ENCODE measurements at places on chromosomes 7 and 10. TPM values are rescaled to one million over a fixed set of nuclear protein-coding genes. Genes with fewer than 3 reads are reported as not detected.

The FAM204A gene
- polyA plus RNA-seq: 78.9 TPM

The TRIM50 gene
- polyA plus RNA-seq: not detected

GRCh38 chr10:86857128-86857721 is 100.2 kb downstream of the MMRN2 start:
- no peak for DNase-seq

DNA sequence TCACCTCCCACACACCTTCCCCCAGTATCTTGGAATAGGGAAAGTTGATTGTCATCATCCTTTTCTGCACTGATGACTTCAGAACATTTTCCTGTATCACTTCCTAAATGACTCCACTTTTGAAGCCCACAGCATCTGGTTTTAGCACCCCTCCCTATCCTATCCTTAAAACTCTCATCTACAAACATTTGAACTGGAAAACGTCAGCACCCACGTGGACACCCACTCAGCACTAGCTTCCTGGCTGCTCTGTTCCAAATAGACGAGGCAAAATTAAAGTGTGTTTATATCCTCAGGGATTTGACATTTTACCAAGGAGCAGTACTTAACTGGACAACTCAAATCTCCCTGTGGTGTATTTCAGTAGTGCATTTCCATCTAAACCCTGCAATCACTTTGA is 73.9 kb downstream of the REEP3 start:
- DNase-seq: no peak

- no peak for DNase-seq
Measured at GRCh38 chr10:488933-489215, 200.6 kb downstream of the DIP2C start.

The OR9A2 gene
- polyA plus RNA-seq: not detected
